Glomerular endothelial cell (primary cell): ENCODE measurements at places on chromosomes 1 and 21. TPM values are rescaled to one million over a fixed set of nuclear protein-coding genes. Genes with fewer than 3 reads are reported as not detected.

The RIPPLY3 gene
- 0.10 TPM in 1 of 2 replicates, not detected in the other for total RNA-seq

The FALEC gene
- total RNA-seq = not detected in 2 replicates

The LCE2B gene
- total RNA-seq = not detected in 2 replicates

The MROH7 gene
- not detected in 2 replicates for total RNA-seq

The PTCH2 gene
- total RNA-seq = 0.19 and 0.23 TPM in 2 replicates

The SHE gene
- total RNA-seq = 47.3 and 52.3 TPM in 2 replicates

The NUP210L gene
- not detected in 2 replicates for total RNA-seq

The LRRC53 gene
- total RNA-seq = not detected in 2 replicates

The SMCP gene
- total RNA-seq = not detected in 2 replicates

The HTR1D gene
- 3.4 and 5.8 TPM in 2 replicates for total RNA-seq

The NBPF4 gene
- not detected in 2 replicates for total RNA-seq

The S1PR1 gene
- total RNA-seq = 260 and 279 TPM in 2 replicates

The PTPN7 gene
- total RNA-seq = 1.2 TPM in 1 of 2 replicates, not detected in the other

The VHLL gene
- total RNA-seq = not detected in 2 replicates

The DCST1 gene
- total RNA-seq = not detected in 2 replicates

The FAM177B gene
- total RNA-seq = not detected in 2 replicates

The LINGO4 gene
- not detected in 2 replicates for total RNA-seq

DNA sequence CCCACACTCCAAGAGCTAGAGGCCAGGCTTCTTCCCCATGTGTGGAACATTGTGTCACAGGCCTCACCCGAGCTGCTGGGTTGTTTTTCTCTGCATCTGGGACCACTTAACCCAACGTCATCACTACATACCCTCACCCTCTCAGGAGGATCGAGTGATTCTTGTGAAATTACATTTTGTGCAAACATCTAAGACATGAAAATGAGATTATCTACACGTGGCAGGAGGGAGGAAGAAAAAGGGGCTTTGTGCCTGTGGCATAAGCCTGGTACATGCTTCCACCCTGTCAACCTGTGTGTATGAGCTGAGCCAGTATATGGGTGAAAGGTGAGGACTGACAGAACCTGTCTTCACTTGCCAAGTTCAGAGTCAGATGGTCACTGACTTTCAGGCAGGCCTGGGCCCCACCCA, 1.6 kb downstream of the CPT2 start:
- no peak for DNase-seq

GRCh38 chr1:29802181-29803068, 566.1 kb downstream of the PTPRU start:
- no peak for DNase-seq

DNA sequence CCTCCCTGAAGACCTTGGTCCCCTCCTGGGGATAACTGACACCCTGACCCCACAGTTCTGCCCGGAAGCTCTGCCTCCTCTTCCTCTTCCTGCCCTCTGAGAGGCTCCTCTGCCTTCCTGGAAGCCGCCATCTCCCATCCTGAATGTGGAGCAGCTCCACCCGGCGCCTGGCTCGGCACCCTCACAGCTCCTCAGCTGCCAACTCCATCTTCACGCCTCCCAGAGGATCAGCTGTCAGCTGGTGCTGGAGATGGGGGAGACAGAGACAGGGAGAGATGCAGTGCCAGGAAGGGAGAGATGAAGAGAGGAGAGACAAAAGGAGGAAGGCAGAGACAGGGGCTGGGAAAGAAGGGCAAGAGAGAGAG, 210.4 kb upstream of the CSF3R start:
- DNase-seq = no peak

DNA sequence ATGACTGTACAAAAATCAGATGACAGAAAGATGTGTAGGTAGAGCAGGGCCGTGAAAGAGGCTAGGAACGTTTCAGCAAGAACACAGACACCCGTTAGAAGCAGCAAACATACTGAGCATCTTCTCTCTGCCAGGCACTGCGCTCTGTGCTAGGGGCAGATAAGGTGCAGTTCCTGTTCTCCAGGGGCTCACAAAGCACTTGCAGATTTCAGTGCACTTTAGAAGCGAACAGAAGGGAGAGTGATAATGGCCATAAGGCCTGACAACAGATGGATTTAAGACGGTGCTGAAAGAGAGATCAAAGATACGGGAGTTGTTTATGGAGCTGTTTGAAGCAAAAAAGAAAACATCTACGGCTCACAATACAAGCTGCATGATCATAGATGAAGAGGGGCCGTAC, 200.3 kb upstream of the FOXD3 start:
- no peak for DNase-seq

GRCh38 chr1:202221911-202222909, 28.6 kb downstream of the LGR6 start:
- no peak for DNase-seq

DNA sequence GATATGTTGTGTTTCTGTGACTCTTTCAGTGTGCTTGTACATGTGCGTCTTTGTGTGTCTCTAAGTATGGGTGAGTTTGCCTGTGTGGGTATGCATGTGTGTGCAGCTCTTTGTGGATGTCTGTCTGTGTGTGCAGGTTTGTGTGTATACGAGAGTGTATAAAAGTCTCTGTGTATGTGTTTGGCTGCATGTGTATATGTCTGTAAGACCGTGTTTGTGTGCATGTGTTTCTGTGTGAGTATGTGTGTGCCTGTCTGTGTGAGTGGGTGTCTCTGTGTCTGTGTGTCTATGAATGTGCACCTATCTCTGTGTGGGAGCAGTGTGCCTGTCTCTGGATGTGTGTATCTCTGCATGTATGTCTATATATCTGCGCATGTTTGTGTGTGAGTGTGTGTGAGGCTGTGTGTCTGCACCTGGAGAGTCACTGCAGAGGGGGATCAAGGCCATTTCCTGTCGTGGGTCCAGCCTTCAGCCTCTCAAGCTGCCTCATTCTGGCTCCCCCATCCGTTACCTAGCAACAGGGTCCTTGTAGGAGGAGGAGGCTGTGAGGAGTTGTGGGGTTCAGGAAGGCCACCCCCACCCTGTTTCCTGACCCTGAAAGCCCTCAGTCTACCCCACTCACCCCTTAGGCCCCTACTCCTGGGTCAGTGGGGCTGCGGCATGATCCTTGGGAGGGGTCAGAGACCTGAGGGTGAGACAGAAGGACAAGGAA, 10.4 kb downstream of the FGR start:
- DNase-seq = no peak

DNA sequence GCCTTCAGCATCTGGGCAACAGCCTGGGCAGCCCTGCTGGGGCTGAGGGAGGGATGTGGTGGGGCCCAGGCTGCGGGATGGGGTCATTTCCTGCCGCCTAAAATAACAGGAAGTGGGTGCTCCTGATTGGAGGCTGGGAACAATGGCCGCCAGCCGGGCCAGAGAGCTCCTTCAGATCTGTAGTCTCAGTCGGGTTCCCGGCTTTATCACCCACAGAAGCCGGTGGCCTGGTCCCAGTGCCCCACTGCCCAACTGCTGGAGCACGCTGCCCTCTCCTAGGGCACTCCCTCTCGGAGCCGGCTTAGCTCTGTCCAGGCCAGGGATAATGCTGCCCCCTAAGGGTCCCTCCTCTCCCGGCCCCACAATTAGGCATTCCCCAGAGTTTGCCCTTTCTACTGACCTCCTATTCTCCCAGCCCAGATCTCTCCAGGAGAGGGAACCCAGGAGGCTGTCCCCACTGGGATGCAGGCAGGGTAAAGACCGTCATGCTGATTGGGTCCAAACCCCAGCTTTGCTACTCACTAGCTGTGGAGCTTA, 5.1 kb downstream of the MAP7D1 start:
- DNase-seq = no peak

GRCh38 chr1:72371259-72372035, 89.1 kb upstream of the NEGR1 start:
- no peak for DNase-seq

GRCh38 chr21:42682661-42683210, 29.3 kb downstream of the PDE9A start:
- DNase-seq = no peak

GRCh38 chr1:229300099-229300757, 29.3 kb downstream of the RAB4A start:
- DNase-seq = no peak

- no peak for DNase-seq
Measured at GRCh38 chr1:30174499-30174898, 548.9 kb downstream of the MATN1 start.

DNA sequence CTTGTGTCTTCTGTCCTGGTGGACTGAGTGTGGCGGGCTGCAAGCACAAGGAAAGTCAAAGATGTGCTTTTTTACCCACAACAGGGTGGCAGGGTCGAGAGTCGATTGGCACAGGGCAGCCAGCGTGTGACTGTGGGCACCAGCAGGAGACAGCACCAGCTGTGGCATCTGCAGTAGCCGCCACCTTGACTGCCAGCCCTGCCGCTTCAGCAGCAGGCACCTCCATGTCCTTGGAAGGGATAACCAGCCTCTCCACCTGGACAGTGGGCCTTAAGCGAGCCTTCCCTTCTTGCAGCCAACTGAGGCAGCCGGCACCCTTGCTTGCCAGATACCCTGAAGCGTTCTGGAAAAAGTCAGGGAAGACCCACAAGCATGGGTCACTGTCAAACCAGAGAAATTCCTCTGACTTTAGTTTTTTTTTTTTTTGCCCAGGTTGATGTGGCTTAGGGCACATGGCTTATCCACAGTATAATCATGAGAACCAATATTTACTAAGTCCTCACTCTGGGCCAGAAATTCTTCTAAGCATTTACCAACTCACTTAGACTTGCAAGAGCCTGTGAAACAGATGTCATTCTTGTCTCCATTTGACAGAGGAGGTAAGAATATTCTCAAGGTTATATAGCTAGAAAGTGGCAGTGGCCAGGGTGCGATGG, 30.1 kb upstream of the PTGFRN start:
- DNase-seq = no peak

- DNase-seq = no peak
Measured at GRCh38 chr1:204495777-204496176, 1.2 kb upstream of the PIK3C2B start.

DNA sequence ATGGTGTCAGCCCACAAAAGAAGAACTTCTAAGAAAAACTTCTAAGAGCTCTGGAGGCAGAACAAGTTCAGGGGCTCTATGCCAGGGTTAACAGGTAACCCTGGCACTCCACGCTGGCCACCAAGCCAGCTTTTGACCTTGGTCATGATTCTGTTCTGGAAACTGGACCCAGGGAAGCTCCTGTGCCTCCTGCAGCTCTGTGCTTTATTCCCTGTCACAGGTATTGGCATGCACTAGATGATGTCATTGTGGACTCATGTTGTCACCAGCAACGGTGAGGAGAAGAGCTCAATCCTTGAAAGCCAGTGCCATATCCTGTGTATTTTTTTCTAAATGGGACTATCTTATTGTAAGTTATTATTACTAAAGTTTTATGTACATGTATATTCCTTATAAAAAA, 56.7 kb upstream of the GCLM start:
- no peak for DNase-seq

- DNase-seq = no peak
Measured at GRCh38 chr21:40797891-40798290, 49.1 kb downstream of the DSCAM start.

GRCh38 chr1:197911111-197911856, 5.9 kb upstream of the LHX9 start:
- no peak for DNase-seq

GRCh38 chr21:34351786-34352241, 12.0 kb upstream of the KCNE2 start:
- no peak for DNase-seq

DNA sequence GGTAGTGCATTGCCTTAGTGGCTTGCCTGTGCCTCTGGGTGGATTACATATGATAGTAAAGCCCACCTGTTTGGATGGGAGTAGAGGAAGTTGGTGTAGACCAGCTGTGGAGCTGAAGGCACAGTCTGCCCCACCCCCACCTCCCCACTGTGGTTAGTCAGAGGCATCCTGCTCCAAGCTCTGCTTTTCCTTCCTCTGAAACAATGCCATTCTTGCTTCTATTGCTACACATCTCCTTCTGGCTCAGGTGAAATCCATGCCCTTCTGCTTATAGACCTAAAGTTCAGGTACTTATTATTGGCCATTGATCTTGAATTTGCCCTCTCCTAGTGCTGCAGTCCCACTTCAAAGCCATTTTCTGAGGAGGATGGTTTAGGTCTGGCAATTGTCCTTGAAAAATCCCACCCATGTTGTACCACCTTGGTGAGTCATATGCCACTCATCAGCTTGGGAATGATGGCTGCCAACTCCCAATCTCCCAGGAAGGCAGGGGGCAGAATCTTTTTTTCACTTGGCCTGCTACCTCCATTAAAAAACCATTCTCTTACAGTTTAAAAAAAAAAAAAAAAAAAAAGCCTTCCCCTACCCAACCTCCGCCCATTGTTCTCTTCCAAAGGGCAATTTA, 6.7 kb upstream of the TXLNA start:
- no peak for DNase-seq

GRCh38 chr1:29801561-29801973, 565.2 kb downstream of the PTPRU start:
- DNase-seq = no peak

GRCh38 chr21:34771512-34772028, 102.8 kb downstream of the CLIC6 start:
- DNase-seq = no peak

DNA sequence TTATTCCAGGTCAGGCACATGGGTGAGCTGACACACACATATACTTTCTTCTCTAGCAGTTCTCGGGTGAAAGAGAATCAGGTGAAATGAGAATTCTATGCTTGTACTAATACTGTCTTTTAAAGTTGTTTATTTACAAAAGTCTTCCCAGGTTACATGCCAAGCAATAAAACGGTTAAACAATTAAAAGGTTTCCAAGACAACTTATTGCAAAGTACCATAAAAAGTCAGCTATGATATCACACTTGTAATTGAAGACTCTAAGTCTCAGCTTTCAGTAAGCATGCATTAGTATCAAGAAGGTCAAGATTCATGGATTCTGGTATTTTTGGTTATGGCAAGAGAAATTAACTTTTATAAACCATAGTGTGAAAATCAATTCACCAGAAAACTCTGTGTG, 171.4 kb downstream of the PDE4B start:
- DNase-seq = no peak

DNA sequence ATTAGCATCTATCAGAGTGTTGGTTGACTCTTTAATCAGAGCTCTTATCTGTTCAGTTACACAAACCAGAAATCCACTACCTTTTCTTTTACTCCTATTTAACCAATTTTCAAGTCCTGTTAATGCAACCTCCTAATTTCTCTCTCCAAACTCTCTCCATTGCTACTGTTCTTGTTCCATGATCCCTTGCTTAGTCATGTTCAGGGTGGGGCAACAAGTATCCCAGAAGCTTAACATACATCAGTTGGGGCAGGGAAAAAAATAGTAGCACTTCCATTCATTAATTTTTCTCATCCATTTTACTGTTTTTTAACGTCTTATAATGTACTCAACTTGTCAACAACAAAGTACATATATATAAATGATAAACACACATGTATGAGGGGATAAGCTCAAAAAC, 111.2 kb upstream of the LBR start:
- DNase-seq = no peak

DNA sequence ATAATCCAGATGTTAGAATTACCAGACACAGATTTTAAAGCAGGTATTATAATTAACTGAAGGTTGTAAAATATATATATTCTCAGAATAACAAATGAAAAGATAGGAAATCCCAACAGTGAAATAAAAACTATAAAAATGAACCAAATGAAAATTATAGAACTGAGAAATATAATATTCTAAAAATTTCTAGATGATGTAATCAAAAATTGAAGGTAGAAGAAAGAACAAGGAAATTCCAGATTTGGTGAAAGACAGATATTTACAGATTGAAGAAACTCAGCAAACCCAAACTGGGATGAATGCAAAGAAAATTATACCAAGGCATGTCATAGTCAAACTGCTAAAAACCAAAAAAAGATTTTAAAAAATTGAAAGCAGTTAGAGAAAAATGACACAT, 729.4 kb downstream of the MATN1 start:
- no peak for DNase-seq

GRCh38 chr1:209825591-209826434, 2.0 kb upstream of the UTP25 start:
- no peak for DNase-seq

GRCh38 chr1:247415423-247416361, at the start of gene NLRP3:
Gene NLRP3, plus strand, starts transcription at chr1:247416173. Its CDS starts 2,628 bp downstream, at chr1:247418801.
- DNase-seq = no peak
